ENCODE measurements at places on chromosomes 1 and 21. TPM values are rescaled to one million over a fixed set of nuclear protein-coding genes. Genes with fewer than 3 reads are reported as not detected.

The TNNT2 gene
- total RNA-seq, result not detected

The ERRFI1 gene
- 1.8 TPM for total RNA-seq

The PCSK9 gene
- not detected for total RNA-seq

The PTGFR gene
- not detected for total RNA-seq

The TMIGD3 gene
- not detected for total RNA-seq

The OPTC gene
- not detected for total RNA-seq

The LCE1D gene
- total RNA-seq, result not detected

The FCRL4 gene
- total RNA-seq, result not detected

The GMEB1 gene
- total RNA-seq, result 13.1 TPM

DNA sequence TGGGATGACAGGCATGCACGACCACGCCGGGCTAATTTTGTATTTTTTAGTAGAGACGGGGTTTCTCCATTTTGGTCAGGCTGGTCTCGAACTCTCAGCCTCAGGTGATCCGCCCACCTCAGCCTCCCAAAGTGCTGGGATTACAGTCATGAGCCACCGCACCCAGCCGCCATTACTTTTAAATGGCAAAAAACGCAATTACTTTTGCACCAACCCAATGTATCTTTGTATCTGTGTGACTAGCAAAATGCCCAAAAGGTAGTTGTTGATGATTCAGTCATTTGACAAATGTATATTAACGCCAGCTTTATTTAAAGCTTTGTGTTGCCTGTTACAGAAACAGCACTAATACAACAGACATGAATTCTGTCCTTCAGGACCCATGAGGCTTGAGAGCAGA lies 216.9 kb upstream of the FMN2 start:
- H3K36me3 ChIP-seq, result no peaks in the 10 kb centered on the region
- no peaks in the 10 kb centered on the region for H3K4me1 ChIP-seq
- no peak overlapping the region for H3K4me3 ChIP-seq
- DNase-seq, result no peak
- H3K27me3 ChIP-seq, result no peaks in the 10 kb centered on the region

DNA sequence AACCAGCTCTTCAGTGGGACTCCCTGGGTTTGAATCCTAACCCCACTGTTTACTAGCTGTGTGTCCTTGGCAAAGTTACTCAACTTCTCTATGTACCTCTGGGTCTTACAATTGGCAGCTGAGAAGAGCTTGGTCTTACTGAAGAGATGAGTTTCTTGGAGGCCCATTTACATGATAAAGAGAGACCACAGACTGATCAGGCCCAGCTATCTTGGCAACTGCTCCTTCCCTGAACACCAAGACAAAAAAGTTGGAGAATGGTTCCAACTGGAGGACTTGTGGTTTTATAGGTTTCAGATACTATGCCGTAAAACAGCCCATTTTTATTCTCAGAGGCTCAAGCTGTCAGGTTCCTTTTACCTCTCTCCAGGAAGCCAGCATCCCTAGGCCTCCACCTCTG lies 24.8 kb upstream of the CNIH3 start:
- no peak overlapping the region for H3K27ac ChIP-seq
- peaks cover 6% of the 10 kb centered on the region for H3K4me1 ChIP-seq
- H3K27me3 ChIP-seq, result peaks cover 6% of the 10 kb centered on the region
- H3K4me3 ChIP-seq, result no peak overlapping the region
- DNase-seq, result no peak

GRCh38 chr21:19810779-19811178 lies 1187.4 kb upstream of the NCAM2 start:
- no peaks in the 10 kb centered on the region for H3K36me3 ChIP-seq
- H3K27me3 ChIP-seq, result no peaks in the 10 kb centered on the region
- DNase-seq, result no peak
- no peak overlapping the region for H3K27ac ChIP-seq

GRCh38 chr1:5623399-5623798 lies 368.8 kb downstream of the NPHP4 start:
- H3K4me1 ChIP-seq, result no peaks in the 10 kb centered on the region
- H3K4me3 ChIP-seq, result no peak overlapping the region
- H3K27ac ChIP-seq, result no peak overlapping the region

DNA sequence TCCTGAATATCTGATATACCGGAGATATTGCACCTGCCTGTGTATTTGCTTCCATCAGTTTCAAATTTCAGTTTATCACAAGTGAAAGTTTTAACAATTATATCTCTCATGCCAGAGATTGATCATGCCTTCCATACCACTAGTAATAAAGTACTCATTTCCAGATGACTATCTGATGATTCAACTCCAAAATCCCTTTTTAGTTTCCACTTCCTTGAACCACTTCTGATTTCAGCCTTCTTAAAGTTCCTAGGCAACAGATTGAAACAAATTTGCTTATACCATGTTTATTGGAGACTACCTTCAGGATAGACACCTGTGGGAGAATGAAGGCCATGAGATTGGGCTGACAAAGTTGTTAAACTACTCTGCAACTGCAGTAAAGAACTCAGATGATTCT lies 21.5 kb upstream of the COL11A1 start:
- no peaks in the 10 kb centered on the region for H3K36me3 ChIP-seq
- no peaks in the 10 kb centered on the region for H3K4me1 ChIP-seq
- no peaks in the 10 kb centered on the region for H3K27me3 ChIP-seq
- H3K27ac ChIP-seq, result no peak overlapping the region
- DNase-seq, result no peak

GRCh38 chr1:51990478-51990965 lies at the start of gene RAB3B:
RAB3B (minus strand) TSS chr1:51990700; CDS start chr1:51977117, 13,583 bp downstream.
- H3K27ac ChIP-seq, result peak within 1 kb of the TSS; percentile 3
- peak; percentile 41 for DNase-seq
- peak within 1 kb of the TSS; percentile 91 for H3K4me3 ChIP-seq
- H3K27me3 ChIP-seq, result peaks cover 42% of the 10 kb centered on the region

DNA sequence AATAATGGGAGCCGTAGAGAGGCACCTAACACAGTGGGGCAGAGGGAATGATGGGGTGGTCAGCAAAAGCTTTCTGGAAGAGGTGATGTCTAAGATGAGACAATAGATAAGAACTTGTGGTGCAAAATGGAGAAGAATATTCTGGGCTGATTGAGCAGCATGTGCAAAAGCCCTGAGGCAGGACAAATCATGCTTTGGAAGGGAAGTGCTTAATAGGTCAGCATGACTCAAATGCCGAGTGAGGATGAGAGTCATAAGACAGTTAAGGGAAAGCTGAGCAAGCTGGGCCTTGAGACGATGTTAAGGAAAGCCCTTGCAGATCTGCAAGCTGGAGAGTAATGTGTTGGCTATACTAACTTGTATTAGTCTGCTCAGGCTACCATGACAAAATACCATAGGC lies 37.3 kb upstream of the ASB17 start:
- H3K36me3 ChIP-seq, result peaks cover 3% of the 10 kb centered on the region
- no peak overlapping the region for H3K4me3 ChIP-seq
- H3K27me3 ChIP-seq, result no peaks in the 10 kb centered on the region
- H3K4me1 ChIP-seq, result no peaks in the 10 kb centered on the region
- DNase-seq, result no peak
- H3K27ac ChIP-seq, result no peak overlapping the region

GRCh38 chr1:65581119-65581518 lies 160.7 kb downstream of the LEPR start:
- no peak overlapping the region for H3K4me3 ChIP-seq
- H3K27me3 ChIP-seq, result no peaks in the 10 kb centered on the region
- H3K36me3 ChIP-seq, result peaks cover 3% of the 10 kb centered on the region
- no peak for DNase-seq
- H3K4me1 ChIP-seq, result no peaks in the 10 kb centered on the region
- no peak overlapping the region for H3K27ac ChIP-seq

DNA sequence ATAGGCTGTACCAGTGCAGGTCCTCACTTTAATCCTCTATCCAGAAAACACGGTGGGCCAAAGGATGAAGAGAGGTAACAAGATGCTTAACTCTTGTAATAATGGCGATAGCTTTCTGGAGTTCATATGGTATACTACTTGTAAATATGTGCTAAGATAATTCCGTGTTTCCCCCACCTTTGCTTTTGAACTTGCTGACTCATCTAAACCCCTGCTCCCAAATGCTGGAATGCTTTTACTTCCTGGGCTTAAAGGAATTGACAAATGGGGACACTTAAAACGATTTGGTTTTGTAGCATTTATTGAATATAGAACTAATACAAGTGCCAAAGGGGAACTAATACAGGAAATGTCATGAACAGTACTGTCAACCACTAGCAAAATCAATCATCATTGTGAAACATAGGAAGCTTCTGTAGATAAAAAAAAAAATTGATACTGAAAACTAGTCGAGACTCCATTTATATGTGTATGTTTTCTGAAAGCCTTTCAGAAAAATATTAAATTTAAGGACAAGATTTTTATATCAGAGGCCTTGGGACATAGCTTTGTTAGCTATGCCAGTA lies 7.0 kb downstream of the SOD1 start:
- peak overlapping the region; percentile 94 for H3K27ac ChIP-seq
- peaks cover 43% of the 10 kb centered on the region for H3K4me1 ChIP-seq
- DNase-seq, result no peak
- no peaks in the 10 kb centered on the region for H3K27me3 ChIP-seq
- peak overlapping the region; percentile 87 for H3K4me3 ChIP-seq

GRCh38 chr1:111483166-111483565 lies 9.4 kb downstream of the C1orf162 start:
- no peaks in the 10 kb centered on the region for H3K27me3 ChIP-seq
- H3K4me1 ChIP-seq, result peaks cover 20% of the 10 kb centered on the region
- no peaks in the 10 kb centered on the region for H3K36me3 ChIP-seq

- peaks cover 11% of the 10 kb centered on the region for H3K4me1 ChIP-seq
- no peak overlapping the region for H3K4me3 ChIP-seq
- DNase-seq, result no peak
- no peak overlapping the region for H3K27ac ChIP-seq
- peaks cover 8% of the 10 kb centered on the region for H3K27me3 ChIP-seq
Measured at GRCh38 chr1:21909787-21910503, 27.2 kb downstream of the HSPG2 start.

DNA sequence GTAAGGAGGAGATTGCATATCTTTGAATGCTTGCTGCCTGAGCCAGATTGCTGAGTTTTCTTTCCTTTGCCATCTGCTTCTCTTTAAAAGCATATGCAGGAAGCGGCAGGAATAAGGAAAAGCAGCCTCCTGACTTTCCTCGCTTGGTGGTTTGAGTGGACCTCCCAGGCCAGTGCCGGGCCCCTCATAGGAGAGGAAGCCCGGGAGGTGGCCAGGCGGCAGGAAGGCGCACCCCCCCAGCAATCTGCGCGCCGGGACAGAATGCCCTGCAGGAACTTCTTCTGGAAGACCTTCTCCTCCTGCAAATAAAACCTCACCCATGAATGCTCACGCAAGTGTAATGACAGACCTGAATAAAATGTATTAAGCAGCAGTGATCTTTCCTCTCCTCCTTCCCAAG lies 1.5 kb downstream of the CORT start:
- no peak overlapping the region for H3K4me3 ChIP-seq
- H3K36me3 ChIP-seq, result no peaks in the 10 kb centered on the region
- no peaks in the 10 kb centered on the region for H3K4me1 ChIP-seq
- H3K27ac ChIP-seq, result no peak overlapping the region
- no peak for DNase-seq

GRCh38 chr21:36411301-36411700 lies 26.1 kb downstream of the CHAF1B start:
- peaks cover 2% of the 10 kb centered on the region for H3K4me1 ChIP-seq
- H3K27ac ChIP-seq, result no peak overlapping the region
- H3K36me3 ChIP-seq, result peaks cover 12% of the 10 kb centered on the region
- no peaks in the 10 kb centered on the region for H3K27me3 ChIP-seq
- DNase-seq, result no peak

DNA sequence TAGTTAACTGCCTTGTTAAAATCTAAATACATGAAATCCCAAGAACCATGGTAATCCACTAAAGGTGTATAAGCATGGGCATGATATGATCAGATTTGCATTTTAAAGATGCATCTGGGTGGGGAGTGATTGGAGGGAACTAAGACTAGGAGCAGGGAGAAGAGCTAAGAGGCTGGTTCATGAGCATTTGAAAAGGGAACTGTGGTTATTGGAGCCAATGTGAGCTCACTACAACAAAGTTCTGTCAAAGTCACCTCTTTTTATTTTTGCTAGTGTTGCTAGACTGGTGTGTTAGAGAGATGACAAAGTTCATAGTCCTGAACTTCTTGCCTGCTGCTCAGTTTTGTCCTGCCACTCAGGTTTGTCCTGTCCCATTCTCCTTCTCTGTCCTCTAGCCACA lies 67.1 kb upstream of the LRRC8D start:
- no peaks in the 10 kb centered on the region for H3K36me3 ChIP-seq
- H3K4me1 ChIP-seq, result peaks cover 43% of the 10 kb centered on the region
- no peak for DNase-seq
- H3K4me3 ChIP-seq, result no peak overlapping the region
- H3K27me3 ChIP-seq, result no peaks in the 10 kb centered on the region
- peak overlapping the region; percentile 96 for H3K27ac ChIP-seq

GRCh38 chr1:48030211-48030610 lies 33.0 kb upstream of the TRABD2B start:
- no peak overlapping the region for H3K27ac ChIP-seq
- peaks cover 9% of the 10 kb centered on the region for H3K27me3 ChIP-seq
- H3K4me1 ChIP-seq, result peaks cover 2% of the 10 kb centered on the region
- H3K36me3 ChIP-seq, result no peaks in the 10 kb centered on the region

DNA sequence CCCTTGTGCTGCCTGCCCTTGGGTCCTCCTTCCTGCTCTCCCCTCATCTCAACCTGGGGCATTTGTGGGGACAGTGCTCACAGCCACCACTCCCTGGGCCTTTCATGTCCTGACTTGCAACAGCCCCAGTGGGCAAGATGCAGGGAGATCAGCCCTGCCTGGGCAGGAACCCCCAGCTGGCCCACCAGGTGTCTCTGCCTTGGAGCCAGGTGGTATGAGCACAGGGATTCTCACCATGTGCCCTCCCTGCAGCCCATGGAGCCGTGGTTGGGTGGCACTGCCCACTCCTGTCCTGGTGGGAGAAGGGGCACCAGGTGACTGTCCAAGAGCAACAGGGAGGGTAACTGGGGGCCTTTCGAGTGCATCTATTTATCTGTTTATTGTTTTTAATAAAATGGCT lies 100.4 kb downstream of the AJAP1 start:
- H3K4me1 ChIP-seq, result peaks cover under 1% of the 10 kb centered on the region
- peaks cover 27% of the 10 kb centered on the region for H3K27me3 ChIP-seq
- no peaks in the 10 kb centered on the region for H3K36me3 ChIP-seq
- no peak overlapping the region for H3K4me3 ChIP-seq
- no peak overlapping the region for H3K27ac ChIP-seq
- no peak for DNase-seq

- H3K4me1 ChIP-seq, result peaks cover 49% of the 10 kb centered on the region
- peak overlapping the region; percentile 98 for H3K27ac ChIP-seq
- peaks cover 8% of the 10 kb centered on the region for H3K36me3 ChIP-seq
- no peaks in the 10 kb centered on the region for H3K27me3 ChIP-seq
- DNase-seq, result peak; percentile 85
- peak overlapping the region; percentile 9 for H3K4me3 ChIP-seq
Measured at GRCh38 chr1:206734499-206735142, 36.0 kb upstream of the IL19 start.
